Panc1 (cell line): ENCODE measurements at places on chromosomes 1 and 21.

GRCh38 chr1:164659621-164660411 lies 100.8 kb downstream of the PBX1 start:
- no peak overlapping the region for H3K4me3 ChIP-seq
- H3K36me3 ChIP-seq: no peaks in the 10 kb centered on the region
- H3K27ac ChIP-seq: no peak overlapping the region
- no peaks in the 10 kb centered on the region for H3K27me3 ChIP-seq

GRCh38 chr1:218712677-218713076 lies 367.5 kb downstream of the TGFB2 start:
- no peak overlapping the region for H3K4me3 ChIP-seq
- H3K4me1 ChIP-seq: no peaks in the 10 kb centered on the region
- DNase-seq: no peak
- H3K27ac ChIP-seq: peak overlapping the region; percentile 26; the same call in 1 of the 2 replicates
- H3K36me3 ChIP-seq: no peaks in the 10 kb centered on the region

GRCh38 chr1:196546272-196547111 lies 61.7 kb downstream of the KCNT2 start:
- H3K4me1 ChIP-seq: no peaks in the 10 kb centered on the region
- no peaks in the 10 kb centered on the region for H3K27me3 ChIP-seq
- H3K27ac ChIP-seq: no peak overlapping the region
- H3K36me3 ChIP-seq: no peaks in the 10 kb centered on the region

- no peaks in the 10 kb centered on the region; the same call in 1 of the 2 replicates for H3K36me3 ChIP-seq
- DNase-seq: no peak
- no peak overlapping the region for H3K4me3 ChIP-seq
- H3K27ac ChIP-seq: no peak overlapping the region
- H3K4me1 ChIP-seq: no peaks in the 10 kb centered on the region
These were observed 261.7 kb downstream of the TM2D1 start for GRCh38 chr1:61463220-61463619.

DNA sequence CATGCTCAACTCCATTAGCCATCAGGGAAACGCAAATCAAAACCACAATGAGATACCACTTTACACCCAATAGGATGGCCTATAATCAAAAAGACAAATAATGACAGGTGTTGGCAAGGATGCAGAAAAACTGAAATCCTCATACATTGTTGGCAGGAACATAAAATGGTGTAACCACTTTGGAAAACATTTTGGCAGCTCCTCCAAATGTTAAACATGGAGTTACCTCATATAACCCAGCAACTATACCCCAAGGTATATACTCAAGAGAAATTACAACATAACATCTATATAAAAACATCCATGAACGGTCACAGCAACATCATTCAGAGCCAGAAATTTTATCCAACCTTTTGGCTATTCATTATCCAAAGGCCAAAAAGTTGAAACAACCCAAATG lies 11.6 kb downstream of the EIF4G3 start:
- no peak for DNase-seq
- H3K4me3 ChIP-seq: no peak overlapping the region
- no peaks in the 10 kb centered on the region for H3K27me3 ChIP-seq
- no peaks in the 10 kb centered on the region; the same call in 1 of the 2 replicates for H3K36me3 ChIP-seq
